ENCODE measurements at places on chromosomes 7 and 10.

- DNase-seq = peak; percentile 44
Measured at GRCh38 chr7:101507791-101508252, 121.3 kb downstream of the MYL10 start.

DNA sequence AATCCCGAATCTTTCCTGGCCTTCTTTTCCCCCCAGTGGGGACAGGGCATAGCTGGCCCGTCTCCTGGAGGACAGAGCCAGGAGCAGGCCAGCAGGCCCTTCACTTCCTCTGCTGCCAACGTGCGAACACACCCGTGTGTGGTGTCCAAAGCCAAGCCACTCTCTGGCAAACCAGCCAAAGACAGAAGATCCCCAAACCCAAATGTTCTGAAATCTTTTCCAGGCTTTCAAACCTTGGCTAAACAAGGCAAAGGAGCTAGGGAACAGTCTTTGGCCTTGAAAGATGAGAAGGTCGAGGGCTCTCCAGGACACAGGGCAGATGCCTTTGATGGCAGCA is 63.0 kb downstream of the PROSER2 start:
- no peak for DNase-seq

DNA sequence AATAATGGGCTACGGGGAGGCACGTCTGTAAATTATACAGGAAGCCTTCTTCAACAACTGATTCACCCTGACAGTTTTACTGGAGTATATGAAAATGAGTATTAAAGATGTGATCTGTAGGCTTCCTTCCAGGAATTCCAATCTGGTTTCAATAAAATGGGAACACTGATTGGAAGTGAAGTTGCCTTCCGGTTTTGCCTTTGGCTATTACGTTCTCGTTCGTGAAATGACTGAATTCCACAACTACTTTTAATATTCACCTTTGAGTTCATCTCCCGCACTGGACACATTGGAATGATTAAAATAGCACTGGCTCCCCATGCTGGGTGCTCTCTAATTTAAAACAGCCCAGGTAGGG is 350.1 kb upstream of the MKI67 start:
- no peak for DNase-seq

DNA sequence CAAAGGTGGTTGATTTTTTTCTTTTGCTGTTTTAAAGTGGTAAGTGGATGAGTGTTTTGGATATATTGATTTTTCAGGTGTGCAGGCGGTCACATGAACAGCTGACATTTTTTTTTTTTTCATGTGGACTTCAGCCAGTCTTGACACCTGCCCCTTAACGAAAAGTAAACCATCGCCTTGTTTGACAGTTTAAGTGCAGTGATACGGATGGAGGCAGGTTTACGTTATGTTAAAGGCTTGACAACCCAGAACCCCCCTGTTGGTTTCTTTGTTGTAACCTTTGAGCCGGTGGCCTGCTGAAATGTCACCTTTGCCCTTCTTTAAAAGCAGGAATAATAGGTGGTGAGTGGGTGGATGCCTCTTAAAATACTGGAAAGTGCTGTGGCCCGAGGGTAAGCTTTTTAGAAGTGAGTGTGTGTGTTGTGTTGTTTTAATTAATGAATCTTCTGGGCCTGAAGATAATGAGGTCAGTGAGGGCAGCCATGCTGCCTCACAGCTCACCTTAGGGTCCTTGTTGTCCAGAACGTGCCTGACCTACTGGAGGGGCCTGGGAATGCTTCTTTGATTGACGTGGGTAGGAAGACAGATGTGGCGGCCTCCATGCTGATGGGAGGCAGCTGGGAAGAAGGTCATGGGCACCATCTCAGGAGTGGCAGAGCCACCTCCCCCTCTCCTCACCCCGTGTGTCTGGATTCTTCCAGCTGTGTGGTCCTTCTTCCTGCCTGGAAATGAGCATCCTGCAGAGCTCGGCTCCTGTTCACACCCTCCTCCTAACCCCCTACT is 69.8 kb downstream of the TCF7L2 start:
- DNase-seq = no peak

GRCh38 chr10:130439766-130440165 is 303.6 kb downstream of the GLRX3 start:
- DNase-seq = no peak

DNA sequence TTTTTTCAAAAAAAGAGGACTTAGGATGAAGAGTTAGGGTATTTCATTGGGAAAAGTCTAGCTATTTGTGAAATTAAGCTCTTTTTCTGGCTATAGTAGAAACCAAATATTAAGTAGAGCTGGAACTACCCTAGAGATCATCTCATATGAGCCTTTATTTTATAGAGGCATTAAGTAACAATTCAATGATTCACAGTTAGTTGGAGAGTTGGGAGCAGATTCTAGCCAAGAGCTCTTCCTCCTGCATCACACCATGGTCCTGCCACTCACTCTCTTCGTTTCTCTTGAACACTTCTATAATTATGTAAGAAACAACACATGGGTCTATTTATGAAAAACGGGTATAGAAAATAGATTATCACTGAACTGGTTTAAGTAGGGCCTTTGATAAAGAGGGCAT is 76.1 kb upstream of the ANK3 start:
- DNase-seq = no peak

DNA sequence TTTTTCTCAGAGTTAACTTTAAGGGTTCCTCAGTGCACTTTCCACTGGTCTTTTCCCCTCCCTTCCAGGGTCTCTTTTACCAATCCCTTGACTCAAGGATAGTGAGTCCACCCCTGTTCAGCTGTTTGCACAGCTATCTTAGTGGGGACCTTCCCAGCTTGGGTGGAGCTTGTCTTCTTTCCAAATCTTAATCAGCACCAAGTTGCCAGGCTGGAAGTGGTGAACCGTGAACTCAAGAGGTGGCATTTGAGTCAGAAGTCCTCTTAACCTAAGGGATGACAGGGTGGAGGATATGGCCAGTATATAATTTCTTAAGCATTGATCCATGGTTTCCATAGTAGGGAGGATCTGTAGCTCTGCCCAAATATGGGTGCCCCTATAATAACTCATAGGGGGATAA is 25.0 kb downstream of the MAPK8 start:
- DNase-seq = no peak

DNA sequence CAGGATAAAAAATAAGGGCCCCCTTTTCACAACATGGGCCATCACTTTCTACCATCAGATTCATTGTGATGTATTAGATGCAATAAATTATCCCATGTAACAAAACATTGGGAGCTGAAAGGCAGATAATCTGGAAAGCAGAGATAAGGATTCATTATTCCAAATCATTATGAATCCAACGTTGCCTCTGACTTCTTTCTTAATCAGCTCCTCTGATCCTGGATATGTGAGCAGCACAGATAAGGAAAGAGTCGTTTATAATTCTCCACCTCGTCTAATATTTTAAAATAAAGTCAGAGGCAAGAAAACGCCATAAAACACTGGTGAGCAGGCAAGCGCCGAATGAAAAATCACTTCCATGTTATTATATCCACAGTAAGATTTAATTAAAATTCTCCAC is 13.8 kb upstream of the GATA3 start:
- DNase-seq = no peak

DNA sequence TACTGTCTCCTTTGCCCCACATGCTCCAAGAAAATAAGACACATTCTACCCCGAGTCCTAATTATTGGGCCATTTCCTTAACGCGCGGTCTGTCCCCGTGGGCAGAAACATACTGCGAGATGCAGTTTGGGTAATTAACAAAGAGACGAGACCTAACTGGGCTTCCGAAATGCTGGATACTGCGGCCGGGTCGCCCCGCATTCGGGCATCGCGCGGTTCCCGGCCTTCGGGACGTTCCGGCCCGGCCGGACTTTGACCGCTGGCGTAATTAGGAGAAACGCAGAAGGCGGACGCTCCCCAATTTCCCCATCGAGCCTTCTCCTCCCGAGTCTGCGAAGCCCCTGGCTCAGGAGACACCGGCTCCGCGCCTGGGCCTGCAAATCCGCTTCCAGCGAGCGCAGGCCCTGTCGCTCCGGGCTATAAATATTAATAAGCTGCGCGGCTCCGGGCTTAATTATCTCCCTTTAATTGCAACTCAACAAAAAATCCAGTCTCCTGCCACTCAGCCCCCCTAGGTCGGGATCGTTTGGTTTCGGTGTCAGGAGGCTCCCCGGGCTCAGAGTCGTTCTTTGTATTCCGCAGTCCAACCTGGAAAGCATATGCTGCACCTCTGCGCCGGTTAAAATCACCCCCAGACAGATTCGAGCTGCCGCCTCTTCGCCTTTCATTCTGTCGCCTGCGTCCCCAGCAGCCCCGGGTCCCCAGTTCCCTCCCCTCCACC is 131.5 kb downstream of the SPAG6 start:
- DNase-seq = peak; percentile 29

DNA sequence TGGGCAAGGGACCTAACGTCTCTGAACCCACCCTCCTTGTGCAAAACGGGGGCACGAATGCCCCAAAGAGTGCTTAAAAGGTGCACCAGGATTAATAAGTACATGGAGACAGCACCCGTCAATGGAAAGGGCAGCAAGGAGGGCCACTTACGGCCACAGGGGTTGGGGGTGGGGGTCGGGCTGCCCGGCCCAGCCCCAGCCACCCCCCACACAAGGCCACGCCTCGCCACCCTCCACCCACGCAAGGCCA is 213.4 kb downstream of the MAD1L1 start:
- DNase-seq = no peak

DNA sequence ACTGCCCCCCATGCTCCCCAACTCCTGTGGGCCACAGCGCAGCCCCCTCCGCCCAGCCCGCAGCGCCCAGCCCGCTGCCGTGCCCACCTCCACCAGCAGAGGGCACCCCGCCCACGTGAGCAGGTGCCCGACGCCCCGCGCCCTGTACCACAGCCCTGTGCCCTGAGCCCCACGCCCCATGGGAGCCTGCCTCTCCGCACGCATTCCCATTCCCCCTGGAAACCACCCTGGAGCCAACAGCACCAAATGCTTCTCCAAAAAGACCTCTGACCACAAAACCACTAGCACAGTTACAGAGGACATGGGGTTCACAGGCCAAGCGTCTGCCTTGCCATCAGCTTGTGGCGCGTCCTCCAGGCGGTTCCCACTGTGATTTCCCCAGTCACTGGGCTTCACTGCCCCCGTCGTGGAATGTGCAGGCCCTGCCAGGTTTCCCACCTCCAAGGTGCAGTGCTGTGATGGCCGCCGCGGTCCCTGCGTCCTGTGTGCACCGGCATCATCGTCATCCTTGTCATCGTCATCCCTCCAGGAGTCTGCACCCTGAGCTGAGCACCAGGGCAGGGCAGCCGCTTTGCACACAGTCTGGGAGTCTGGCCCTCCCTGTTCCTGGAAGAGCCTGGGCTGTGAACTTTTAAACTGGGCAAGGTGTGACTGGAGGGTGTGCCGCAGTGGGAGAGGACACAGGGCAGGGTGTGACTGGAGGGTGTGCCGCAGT is 61.7 kb downstream of the PWWP2B start:
- DNase-seq = peak; percentile 69

DNA sequence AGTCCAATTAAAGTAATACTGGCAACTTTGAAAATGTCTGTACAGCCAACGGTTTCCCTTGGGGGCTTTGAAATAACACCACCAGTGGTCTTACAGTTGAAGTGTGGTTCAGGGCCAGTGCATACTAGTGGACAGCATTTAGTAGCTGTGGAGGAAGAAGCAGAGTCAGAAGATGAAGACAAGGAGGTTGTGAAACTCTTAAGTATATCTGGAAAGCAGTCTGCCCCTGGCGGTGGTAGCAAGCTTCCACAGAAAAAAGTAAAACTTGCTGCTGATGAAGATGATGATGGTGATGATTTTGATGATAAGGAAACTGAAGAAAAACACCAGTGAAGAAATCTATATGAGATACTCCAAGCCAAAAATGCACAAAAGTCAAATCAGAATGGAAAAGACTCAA is 72.2 kb downstream of the ZNF783 start:
- no peak for DNase-seq

DNA sequence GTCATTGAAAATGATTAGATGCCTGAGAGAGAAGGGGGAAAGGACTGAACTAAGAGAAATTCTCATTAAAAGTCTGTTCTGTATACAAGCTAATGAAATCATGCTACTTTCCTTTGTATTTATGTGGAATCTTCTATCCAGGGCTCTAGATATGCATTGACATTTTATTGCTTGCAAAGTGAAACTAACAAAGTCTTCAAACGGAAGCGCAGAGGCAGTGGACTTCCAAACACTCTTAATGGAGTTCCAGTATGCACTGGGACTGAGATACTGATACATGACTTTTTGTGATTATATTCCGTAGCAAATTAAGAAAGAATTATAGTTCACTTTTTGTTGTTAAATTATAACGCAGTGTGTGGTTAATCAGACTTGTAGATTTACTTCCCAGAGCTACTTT is 166.8 kb upstream of the TBX20 start:
- DNase-seq = no peak

- no peak for DNase-seq
Measured at GRCh38 chr10:29651767-29652166, 17.0 kb upstream of the SVIL start.

GRCh38 chr7:67512481-67512880 is 515.8 kb downstream of the TYW1 start:
- DNase-seq = no peak

DNA sequence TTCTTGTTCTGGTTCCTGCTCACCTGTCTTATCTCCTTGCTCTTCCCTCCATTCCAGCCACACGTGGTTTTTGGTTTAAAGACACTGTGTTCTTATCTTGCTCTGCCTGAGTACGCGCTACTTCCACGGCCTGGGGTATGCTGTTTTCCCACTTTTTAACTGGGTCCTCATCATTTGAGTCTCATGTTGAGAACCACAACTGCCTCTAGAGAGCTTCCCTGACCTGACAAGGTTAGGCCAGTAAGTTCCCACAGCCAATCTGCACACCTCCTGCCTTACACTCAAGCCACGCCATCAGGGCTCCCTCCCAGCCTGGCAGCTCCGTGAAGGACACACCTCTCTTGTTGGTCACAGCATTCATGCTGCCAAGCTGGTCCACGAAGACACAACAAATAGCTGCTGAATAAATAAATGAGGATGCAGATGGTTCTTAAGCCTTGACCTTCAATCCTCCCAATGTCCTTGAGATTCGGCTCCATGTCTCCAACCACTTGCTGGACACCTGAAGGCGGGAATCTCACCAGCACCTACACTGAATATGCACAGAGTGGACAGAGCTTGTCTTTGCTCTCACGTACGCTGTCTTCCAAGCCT is 201.7 kb upstream of the KLF14 start:
- no peak for DNase-seq

- DNase-seq = no peak
Measured at GRCh38 chr7:125316466-125316865, 386.8 kb upstream of the POT1 start.

DNA sequence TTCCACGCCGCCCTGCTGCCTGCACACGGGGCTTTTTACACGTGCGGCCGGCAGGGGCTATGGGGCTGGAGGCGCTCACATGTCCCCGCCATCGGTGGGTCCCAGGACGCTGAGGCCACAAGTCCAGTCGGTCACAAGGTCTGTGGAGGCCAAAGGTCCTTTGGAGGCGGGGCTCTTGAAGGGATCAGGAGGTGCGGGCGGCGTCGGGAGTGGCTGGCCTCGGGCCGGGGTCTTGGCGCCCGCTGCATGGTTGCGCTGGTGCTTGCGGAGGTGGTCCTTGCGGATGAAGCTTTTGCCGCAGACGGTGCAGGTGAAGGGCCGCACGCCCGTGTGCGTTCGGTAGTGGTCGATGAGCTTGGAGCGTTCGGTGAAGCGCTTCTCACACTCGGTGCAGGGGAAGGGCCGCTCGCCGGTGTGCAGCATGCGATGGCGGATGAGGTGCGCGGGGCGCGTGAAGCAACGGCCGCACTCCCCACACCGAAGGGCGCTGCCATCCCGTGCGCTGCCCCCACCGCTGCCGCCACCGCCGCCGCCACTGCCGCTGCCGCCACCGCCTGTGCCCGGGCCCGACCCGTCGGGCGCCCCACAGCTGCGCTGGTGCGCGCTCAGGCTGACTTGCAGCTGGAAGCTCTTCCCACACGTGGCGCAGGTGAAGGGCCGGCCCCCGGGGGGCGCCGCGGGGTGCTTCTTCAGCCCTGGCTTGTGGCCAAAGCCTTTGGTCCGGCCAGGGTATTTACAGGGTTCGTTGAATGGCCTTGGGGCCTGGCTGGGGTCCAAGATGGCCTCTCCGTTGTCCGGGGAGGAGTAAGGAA is 13.7 kb upstream of the ZNF777 start:
- DNase-seq = no peak

All from suppressor macrophage (primary cell).